ENCODE measurements at places on chromosomes 1 and 21. TPM values are rescaled to one million over a fixed set of nuclear protein-coding genes. Genes with fewer than 3 reads are reported as not detected.

DNA sequence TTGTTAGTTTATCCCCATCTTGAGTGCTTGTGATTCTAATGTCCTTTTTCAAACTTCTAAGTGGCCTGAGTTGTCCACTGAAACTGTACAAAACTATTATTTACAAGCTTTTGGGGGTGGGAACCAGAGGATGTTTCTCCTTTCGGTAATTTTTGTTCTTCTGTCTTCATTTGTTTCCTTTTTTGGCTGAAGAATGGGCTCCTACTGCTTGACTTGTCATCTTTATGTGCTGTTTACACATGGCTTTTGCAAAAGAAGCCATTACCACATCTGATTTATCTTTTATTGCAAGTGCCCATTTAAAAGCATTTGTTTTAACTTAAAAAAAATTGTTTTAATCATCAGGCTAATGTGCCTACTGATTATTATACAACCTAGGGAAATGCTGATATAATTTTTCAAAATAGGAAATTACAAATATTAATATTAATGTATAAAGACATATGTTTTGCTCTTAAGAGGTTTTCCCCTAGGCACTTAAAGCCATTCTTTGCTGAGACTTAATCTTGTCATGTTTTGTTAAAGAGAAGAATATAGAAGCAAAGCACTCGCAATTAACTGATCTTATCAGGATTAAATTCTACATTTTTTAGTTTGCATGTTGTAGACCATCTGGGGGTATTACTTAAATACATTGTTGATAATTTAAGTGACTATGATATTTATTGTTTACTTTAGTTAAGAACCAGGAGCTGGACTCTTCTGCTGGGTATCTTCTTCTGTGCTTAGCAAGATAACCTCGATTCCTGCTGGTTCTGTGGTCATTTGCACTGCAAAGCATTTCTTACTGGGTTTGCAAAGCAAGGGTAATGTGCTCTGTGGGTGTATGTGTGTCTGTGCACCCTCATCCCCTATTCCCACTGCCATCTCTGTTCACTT, 40.1 kb downstream of the TMEM200B start:
- H3K4me1 ChIP-seq = no peaks in the 10 kb centered on the region
- H3K27ac ChIP-seq = no peak overlapping the region
- H3K4me3 ChIP-seq = no peak overlapping the region
- peaks cover 27% of the 10 kb centered on the region for H3K36me3 ChIP-seq

DNA sequence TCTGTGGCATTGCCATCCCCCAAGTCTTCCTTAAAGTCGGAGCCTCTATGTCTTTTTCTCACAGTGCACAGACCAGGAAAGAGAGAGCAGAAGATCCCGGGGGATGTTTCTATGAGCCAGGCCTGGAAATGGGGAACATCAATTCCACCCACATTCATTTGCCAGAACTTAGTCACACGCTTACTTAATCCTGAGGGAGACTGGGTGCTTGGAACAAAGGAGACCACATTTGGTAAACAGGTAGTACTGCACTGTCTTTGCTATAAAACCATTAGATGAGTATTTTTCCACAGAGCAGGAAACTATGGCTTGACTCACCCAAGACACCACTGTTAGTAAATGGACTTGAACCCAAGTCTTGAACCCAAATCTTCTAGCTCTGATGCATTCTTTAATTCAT, 60.7 kb upstream of the CTTNBP2NL start:
- H3K4me1 ChIP-seq = peaks cover 5% of the 10 kb centered on the region
- no peak overlapping the region for H3K4me3 ChIP-seq
- H3K27me3 ChIP-seq = peaks cover 40% of the 10 kb centered on the region
- H3K27ac ChIP-seq = no peak overlapping the region
- no peak for DNase-seq
- H3K36me3 ChIP-seq = no peaks in the 10 kb centered on the region

The TGFBR3 gene
- 0.60 TPM for total RNA-seq

GRCh38 chr1:41526956-41527561, 42.6 kb upstream of the EDN2 start:
- no peaks in the 10 kb centered on the region for H3K4me1 ChIP-seq
- H3K36me3 ChIP-seq = peaks cover 25% of the 10 kb centered on the region
- H3K4me3 ChIP-seq = no peak overlapping the region
- DNase-seq = no peak

The EDEM3 gene
- total RNA-seq = 11.5 TPM

DNA sequence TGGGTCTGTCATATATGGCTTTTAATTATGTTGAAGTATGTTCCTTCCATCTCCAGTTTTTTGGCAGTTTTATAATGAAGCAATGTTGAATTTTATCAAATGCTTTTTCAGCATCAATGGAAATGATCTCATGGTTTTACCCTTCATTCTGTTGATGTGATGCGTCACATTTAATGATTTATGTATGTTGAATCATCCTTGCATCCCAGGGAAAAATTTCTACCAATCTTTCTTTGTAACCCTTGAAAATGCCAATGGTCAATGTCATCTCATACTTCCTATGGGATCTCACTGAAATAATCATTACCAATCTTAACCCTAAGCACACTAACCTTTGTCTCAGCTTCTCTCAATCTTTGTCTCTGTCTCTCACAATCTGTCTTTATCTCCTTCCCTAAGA, 1004.0 kb downstream of the KCNT2 start:
- no peaks in the 10 kb centered on the region for H3K36me3 ChIP-seq
- H3K27ac ChIP-seq = no peak overlapping the region
- H3K4me1 ChIP-seq = no peaks in the 10 kb centered on the region
- H3K4me3 ChIP-seq = no peak overlapping the region

- no peaks in the 10 kb centered on the region for H3K36me3 ChIP-seq
- H3K27me3 ChIP-seq = peaks cover 34% of the 10 kb centered on the region
- no peaks in the 10 kb centered on the region for H3K4me1 ChIP-seq
- no peak overlapping the region for H3K4me3 ChIP-seq
These were observed 82.4 kb upstream of the VAMP3 start for GRCh38 chr1:7688659-7689058.
